ENCODE measurements at places on chromosomes 5 and 9.

- no peak for DNase-seq
Measured at GRCh38 chr5:132199116-132199680, 28.5 kb downstream of the P4HA2 start.

DNA sequence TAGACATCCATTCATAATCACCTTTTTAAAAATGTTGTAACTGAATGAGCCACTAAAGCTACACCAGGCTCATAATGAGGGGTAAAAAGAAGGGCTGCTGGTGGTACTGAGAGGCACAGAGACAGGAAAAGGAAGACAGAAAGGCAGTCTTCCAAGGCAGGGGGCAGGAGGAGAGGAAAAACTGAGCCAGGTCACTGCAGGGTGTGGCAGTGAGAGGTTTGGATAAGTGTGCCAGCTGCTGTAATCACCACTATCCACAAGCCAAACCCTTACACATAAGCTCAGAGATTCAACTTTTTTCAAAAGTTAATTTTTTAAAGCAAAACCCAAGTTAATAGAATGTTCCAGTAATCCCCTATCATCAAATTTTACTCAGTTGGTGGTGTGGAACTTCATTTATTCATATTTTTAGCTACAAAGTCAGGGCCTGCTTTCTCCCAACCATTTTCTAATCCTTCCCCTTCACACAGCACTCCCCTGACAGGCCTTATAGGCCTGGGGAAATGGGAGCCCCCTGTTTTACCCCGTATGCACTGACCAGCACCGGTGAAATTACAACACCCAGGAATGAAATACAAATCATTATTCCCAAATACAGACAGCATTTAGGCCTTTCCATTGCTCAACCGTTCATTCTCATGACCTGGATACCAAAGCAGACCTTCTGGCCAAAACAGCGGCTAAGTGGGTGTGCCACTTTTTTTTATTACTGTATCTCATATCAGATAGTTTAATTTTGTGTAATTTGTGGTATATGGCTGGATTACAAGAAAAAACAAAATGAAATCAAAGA is 76.3 kb downstream of the EFNA5 start:
- no peak for DNase-seq

DNA sequence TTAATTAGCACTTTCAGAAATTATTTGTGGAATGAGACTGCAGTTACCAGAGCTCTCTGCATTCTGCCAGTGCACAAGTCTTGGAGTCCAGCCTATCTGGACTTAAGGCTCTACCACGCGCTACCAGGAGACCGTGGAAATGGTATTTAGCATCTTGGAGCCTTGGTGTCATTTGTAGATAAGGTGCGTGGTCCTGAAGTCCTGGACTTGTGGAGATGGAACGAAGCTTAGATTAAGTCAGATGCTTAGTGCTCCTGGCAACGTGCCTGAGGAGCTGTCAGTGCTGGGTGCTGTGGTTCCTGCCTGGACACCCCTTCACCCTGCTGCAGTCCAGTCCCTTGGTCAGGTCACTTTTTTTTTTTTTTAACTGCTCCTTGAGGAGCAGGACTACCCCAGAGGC is 59.7 kb downstream of the RCL1 start:
- DNase-seq = no peak

- no peak for DNase-seq
Measured at GRCh38 chr9:86983249-86983619, 35.9 kb upstream of the GAS1 start.

DNA sequence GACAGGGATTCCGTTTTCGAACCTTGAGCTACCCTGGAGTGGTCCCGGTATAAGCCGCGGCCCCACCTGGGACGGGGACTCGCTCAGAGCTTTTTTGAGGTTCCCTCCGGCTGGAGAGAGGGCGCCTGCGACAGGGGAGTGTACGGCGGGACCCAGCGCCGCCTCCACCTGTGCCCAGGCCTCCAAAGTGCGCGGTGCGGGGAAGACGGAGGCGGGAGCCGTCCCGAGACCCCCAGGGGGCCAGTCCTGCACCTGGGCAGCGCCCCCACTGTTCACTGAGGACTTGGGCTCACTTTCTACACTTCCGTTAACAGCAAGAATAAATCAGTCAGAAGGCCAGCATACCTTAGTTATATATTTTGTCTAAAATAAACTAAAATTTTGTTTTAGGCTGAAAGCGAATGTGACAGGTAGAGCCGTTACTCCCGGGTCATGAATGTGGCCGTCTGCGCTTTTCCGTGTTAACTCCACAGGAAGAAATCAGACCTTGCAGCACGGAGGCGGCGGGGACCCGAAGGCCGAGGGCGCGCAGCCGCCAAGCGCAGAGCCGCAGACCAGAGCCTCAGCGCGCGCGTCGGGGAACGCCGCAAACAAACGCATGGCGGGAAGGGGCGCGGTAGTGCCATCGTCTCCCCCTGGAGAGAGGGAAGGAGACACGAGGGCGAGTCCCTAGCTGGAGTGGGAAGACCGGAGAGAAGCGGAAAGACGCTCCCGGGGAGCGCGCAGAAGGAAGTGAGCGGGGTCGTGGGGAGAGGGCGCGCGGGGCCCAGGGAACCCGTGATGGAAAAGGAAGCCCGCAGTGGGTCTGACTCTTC is 14.1 kb downstream of the TRIM7 start:
- no peak for DNase-seq

DNA sequence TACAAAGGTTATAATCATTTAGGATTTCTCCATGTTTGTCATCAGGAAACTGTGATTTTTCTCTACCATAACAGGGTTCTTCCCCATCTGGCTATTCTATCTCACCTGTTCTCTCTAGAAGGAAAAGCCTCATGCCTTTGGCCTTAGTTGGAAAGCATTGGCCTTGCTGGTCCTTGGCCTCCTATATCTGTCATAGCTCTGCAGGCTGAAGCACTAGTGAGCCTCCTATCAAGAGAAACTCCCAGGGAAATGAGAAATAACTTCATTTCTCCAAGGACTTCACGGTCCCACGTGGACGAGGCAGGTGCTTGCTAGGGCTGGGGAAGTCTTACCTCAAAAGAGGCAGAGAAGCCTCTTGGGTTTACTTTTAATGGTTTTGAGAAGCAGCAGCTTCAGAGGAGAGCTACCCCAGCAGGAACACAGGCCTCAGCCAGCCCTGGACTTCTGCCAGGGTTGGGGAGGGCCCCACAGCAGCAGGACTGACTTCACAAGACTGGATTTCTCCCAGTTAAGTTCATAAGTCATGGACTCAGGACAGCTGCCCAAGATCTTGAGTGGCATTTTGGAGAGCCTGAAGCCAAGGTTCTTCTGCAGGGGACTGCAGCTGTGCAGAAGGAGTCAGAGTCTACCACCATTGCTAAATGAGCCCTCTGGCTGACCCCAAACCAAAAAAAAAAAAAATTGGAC is 15.8 kb upstream of the PSAT1 start:
- DNase-seq = no peak

Data from stimulated activated CD4-positive, alpha-beta T cell treated with anti-CD3 and anti-CD28 coated beads, TNF-alpha, amount 100 ng/mL, for 1 hour (primary cell).